ENCODE measurements at places on chromosomes 2 and 18. TPM values are rescaled to one million over a fixed set of nuclear protein-coding genes. Genes with fewer than 3 reads are reported as not detected.

Gene ANKRD62
- total RNA-seq: not detected

GRCh38 chr2:14915983-14916382 lies 283.5 kb downstream of the LRATD1 start:
- DNase-seq: no peak

- DNase-seq: no peak
These were observed 64.0 kb upstream of the ZNF516 start for GRCh38 chr18:76558881-76559667.

Gene ANKRD30B
- total RNA-seq: not detected

DNA sequence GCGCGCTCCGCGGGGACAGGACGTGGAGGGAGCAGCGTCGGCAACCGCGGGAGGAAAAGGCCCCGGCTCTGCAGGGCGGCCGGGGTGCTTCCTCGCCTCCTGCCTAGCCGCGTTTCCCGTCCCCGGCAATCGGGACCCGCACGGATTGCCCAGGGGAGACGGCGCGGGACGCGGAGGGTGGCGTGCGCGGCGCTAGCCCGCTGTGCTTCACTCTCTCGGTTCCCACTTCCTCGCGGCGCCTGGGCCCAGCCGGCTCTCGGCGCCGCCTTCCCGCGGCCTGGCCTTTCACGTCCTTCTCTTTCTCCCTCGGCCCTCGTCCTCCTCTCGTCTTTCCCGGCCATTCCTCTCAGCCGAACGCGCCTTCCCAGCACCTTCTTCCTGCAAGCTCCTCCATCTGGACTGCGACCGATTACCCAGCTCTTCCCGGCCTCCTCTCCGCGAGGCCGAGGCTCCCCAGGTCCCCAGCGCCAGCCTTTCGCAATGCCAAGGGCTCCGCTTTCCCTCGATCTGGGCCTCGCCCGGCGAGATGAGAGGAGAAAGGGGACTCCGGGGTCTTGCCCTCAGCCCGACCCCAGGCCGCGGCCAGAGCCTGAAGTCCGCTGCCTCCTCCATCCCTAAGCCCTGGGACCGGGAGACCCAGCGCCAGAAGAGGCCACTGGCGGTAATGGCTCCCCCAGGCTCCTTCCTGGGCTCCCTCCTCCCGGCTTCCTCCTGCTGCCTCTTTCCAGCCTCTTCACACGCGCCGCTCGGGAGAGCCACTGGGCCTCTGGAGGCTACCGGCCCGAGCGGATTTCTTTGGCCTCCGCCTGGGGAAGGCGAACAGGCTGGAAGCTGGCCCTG lies 34.3 kb upstream of the ATP6V1B1 start:
- no peak for DNase-seq

Gene MOB4
- total RNA-seq: 29.8 TPM

- DNase-seq: no peak
These were observed 145.7 kb downstream of the PTGR3 start for GRCh38 chr18:75063196-75063595.

Gene SPATA3
- not detected for total RNA-seq

DNA sequence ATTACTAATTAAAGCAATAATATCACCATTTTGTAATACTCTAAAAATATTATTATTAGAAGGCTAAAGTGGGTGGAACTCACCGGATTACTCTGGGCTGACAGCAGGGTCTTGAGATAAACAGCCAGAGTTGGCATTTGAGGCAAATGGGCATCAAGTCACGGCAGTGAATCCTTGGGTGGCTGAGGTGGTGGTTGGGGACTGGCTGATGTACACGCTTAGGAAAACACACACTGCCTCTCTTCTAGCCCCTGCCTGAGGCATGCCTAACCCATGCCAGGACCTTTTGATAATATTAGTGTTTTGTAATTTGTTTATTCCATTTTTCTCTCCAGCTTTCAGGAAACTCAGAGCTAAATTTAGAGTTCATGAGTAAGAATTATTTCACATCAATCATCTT lies 76.8 kb downstream of the ACKR3 start:
- DNase-seq: no peak

- no peak for DNase-seq
These were observed 140.8 kb downstream of the TMEFF2 start for GRCh38 chr2:192053921-192054320.

- no peak for DNase-seq
These were observed 22.6 kb upstream of the ITGA6 start for GRCh38 chr2:172404824-172405223.

DNA sequence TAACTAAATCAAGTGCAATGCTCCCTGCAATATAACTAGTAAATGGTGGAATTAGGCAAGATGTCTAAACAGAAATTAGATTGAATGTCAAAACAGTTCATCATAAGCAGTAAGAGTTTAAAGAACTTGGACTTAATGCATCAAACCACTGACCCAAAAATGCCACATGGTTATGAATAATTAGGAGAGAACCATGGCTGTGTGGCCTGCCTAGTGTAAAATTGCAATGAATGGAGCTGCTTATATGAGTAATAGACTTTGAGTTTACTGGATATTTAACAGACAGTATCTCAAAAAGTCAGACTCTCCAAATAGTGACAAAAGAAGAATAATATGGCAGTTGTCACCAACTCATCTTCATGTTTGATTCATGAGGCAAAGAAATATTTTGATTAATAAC lies 101.6 kb upstream of the COL5A2 start:
- DNase-seq: no peak

Gene RNF152
- total RNA-seq: 1.0 TPM

Gene MYOM1
- 0.74 TPM for total RNA-seq

Gene DSG1
- total RNA-seq: not detected

DNA sequence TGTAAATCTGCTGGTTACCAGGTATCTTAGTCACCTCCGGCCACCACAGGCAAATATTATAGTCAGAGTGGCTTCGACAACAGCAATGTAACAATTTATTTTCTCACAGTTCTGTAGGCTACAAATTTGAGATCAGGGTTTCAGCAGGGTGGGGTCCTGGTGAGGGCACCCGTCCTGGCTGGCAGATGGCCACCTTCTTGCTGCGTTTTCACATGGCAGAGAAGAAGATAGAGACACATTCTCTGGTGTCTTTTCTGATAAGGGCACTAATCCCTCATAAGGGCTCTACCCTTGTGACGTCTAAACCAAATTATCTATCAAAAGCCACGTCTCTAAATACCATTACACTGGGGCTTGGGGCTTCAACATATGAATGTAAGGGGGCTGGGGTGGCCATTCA lies 843.2 kb upstream of the FANCL start:
- DNase-seq: no peak

Gene MOGAT1
- not detected for total RNA-seq

DNA sequence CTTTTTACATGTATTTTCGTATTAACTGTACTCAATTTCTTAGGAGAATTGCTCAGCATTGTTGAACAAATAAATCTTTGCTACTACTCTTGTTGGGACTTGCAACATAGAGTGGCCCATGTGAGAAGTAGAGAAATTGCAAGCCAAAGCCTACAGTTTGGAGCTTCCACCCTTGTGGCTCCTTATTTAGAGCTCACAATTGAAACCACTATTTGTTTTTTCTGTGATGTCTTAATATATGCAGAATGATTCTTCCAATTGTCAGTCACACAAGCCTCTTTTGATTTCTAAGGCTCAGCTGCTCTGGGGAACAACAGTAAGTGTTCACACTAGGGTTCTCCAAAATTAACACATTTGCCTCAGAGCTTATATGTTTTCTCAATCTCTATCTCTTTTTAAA lies 60.2 kb upstream of the GALNT13 start:
- no peak for DNase-seq

- DNase-seq: no peak
These were observed 325.4 kb upstream of the FIGN start for GRCh38 chr2:164061129-164061746.

- DNase-seq: no peak
These were observed 185.5 kb downstream of the PTGR3 start for GRCh38 chr18:75023473-75023872.

Gene NAT8
- total RNA-seq: not detected

- DNase-seq: no peak
These were observed 14.2 kb downstream of the CAPG start for GRCh38 chr2:85395912-85396475.

Gene C1QL2
- not detected for total RNA-seq

DNA sequence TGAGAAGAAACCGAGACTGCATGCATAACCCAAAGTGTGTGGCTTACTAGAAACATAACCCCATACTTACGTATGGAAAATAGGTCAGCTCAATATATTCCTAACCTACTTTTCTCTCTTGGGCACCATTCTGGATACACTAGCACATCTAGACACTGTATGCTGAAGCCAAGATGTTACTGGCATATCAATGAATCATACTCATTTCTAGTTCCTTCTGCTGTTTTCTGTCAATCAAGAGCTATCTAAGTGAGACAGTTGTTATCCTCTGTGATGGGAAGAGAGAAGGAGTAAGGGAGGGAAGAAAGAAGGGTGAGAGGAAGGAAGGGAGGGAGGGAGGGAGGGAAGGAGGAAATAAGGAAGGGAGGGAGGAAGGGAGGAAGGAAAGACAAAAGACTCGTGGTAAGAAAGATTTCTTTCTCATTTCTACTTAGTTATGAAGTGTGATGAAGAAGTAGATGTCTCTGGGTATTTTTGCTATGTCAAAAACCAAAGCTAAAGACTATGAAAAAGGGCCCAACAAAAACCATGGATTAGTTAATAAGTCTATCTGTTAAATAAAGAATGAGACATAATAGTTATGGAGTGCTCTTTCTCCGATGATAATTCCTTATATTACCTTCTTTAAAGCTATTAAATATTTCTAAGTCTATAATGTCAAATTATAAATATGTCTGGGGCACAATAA lies 248.4 kb downstream of the ZNF521 start:
- DNase-seq: no peak

- DNase-seq: no peak
These were observed 57.3 kb downstream of the UNC50 start for GRCh38 chr2:98665677-98666076.

GRCh38 chr2:84676295-84676694 lies 160.0 kb downstream of the DNAH6 start:
- no peak for DNase-seq

Gene CYS1
- total RNA-seq: not detected

- DNase-seq: no peak
These were observed 63.5 kb downstream of the SMCHD1 start for GRCh38 chr18:2719040-2719439.

Gene PXDN
- 0.84 TPM for total RNA-seq

- no peak for DNase-seq
These were observed 59.2 kb downstream of the SRBD1 start for GRCh38 chr2:45551862-45552261.

DNA sequence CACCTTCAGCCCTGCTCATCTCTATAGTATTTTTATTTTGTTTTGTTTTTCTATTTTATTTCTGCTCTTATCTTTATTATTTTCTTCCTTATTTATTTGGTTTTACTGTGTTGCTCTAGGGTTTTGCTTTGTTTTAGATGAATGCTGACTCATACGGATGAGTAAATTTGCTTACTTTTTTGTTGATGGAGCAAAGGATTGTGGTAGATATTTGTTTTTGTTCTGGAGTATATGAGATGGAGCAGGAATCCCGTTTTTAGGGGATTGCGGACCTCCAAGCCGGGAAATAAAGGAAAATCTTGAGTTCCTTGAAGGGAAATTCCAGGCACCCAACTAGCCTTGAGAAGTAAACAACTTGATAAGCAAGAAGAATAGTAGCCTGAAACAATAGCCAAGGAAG lies 15.3 kb upstream of the COLEC12 start:
- no peak for DNase-seq

DNA sequence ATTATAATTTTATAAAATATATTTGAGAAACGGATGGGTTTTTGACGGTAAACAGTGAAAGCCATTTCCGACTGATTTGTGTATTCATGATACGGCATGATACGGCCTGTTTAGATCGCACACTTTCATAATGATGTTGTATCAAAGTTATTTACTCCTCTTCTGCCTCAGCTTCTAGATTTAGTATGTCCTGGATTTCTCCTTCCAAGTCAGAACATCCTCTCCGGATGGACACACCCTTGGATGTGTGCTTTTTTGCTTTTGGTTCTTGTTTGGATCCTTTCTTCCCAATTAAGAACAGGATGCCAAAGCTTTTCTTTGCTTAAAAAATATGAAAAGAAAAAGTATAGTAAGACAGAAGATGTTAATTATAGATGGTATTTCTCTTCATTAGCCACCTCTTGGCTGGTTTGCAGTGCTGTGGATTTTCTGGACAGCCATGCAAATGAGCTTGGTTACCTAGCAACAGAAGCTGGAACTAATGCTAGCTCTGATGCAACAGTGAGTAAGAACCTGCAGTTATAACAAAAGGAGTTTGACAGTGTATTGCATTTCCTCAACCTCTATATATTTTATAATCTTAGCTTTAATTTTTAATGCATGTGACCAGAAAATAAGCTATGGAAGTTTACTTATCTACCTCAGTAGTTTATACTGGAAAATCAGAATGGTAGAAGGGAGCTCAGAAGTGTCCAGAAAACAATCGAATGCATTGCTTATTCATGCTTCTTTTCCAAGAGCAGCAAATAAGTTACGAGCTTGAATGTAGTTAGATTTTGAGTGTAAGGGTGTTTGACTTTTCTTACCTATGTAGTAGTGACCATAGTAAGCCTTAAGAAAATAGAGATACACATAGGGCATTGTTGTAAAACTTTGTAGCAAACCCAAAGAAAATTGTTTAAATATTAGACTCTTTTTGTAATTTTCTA lies 27.9 kb downstream of the RMND5A start:
- DNase-seq: no peak

DNA sequence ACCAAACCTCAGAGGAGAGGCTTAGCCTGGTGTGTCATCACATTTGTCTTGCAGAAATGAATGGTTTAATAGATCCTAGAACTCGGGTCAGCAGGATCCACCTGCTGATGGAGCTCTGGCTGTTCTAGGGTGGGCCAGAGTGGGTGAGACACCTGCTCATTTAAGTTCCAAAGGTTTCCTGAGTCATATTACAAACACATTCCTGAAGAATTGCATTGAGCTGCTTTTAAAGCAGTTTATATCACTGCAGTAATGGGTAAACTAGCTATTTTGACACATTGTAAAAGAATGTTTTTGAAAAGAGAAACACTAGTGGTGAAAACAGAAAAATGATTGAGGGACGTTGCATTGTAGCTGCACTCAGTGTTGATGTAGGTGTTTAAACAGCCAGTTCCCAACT lies 175.3 kb upstream of the TCF4 start:
- no peak for DNase-seq

- DNase-seq: no peak
These were observed 47.5 kb upstream of the ASB1 start for GRCh38 chr2:238379096-238379810.

Gene ABCB6
- total RNA-seq: 3.1 TPM

DNA sequence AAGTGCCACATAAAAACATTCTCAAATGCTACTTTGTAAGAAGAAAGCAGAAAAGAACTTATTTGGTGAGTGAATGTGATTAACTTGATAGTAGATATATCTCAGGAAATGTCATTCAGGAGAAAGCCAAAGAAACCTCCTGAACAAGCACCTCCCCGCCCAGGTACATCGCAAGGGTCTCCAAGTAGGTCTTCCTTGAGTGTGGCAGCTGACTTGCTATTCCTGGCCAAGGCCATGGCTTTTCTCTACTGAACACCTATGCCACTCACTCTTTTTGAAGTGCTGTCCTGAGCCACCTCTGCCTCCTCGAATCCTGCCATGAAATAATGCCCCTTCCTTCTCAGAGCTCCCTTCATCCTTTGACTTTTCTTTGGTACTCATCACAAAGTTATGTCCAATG lies 54.0 kb downstream of the NDUFA10 start:
- no peak for DNase-seq

GRCh38 chr2:6557737-6558136 lies 308.0 kb downstream of the CMPK2 start:
- DNase-seq: no peak
